ENCODE measurements at places on chromosomes 1 and 21. TPM values are rescaled to one million over a fixed set of nuclear protein-coding genes. Genes with fewer than 3 reads are reported as not detected.

- no peaks in the 10 kb centered on the region for H3K4me1 ChIP-seq
- H3K4me3 ChIP-seq = no peak overlapping the region
- no peak overlapping the region for H3K27ac ChIP-seq
- H3K36me3 ChIP-seq = no peaks in the 10 kb centered on the region
These were observed 369.5 kb upstream of the LYPLAL1 start for GRCh38 chr1:218804014-218804785.

GRCh38 chr1:29388170-29388569, 151.8 kb downstream of the PTPRU start:
- no peak overlapping the region for H3K27ac ChIP-seq
- no peaks in the 10 kb centered on the region for H3K36me3 ChIP-seq
- H3K4me1 ChIP-seq = no peaks in the 10 kb centered on the region
- peaks cover 25% of the 10 kb centered on the region for H3K27me3 ChIP-seq

DNA sequence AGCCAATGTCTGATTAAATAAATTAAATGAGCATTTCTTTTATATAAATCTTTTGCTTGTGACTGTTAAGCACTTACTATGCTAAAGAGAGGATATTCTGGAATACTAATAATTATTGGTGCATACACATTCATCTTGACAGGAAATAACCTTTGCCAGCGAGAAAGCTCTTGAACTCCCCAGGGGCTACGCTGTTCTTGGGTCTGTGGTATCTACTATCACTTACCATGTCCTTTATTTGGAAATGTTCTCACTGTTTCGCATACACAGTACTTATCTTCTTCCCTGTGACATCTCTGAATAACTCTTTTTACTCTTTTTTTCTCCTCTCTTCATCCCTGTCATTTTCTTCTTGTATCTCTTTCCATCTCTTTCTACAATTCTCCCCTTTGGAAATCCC, 178.7 kb downstream of the GABPA start:
- H3K27ac ChIP-seq = no peak overlapping the region
- no peak overlapping the region for H3K4me3 ChIP-seq
- DNase-seq = no peak
- peaks cover 12% of the 10 kb centered on the region for H3K4me1 ChIP-seq
- H3K27me3 ChIP-seq = no peaks in the 10 kb centered on the region

DNA sequence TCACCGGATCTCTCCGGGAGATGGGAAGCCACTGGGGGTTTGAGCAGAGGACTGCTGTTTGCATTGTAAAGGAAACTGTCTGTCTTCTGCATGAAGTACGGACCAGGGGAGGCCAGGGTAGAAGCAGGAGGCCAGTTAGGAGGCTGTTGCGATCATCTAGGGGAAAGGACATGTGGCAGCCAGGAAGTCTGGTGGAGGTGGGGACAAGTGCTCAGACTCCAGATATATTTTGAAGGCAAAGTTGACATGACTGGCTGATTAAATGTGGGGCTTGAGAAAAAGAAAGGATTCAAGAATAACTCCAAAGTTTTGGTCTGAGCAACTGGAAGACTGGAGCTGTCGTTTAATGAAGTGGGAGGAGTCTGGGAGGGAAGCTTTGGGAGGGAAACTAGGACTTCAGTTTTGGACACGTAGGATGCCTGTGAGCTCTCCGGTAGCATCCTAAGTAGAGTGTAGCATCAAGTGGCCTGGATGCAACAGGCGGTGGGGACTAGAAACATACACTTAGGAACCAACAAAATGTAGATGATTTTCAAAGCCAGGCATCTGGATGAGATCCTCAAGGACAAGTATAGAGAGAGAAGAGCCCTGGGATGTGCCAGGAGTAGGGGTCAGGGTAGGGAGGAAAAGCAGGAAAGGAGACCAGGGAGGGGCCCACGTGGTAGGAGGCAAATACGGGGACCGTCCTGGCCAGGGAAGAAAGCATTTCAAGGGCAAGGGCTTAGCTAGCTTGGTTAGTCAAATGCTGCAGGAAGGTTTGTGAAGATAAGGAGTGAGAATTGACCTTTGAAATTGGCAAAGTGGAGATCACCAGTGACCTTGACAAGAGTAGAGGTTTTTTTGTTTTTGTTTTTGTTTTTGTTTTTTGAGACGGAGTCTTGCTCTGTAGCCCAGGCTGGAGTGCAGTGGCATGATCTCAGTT, 3.7 kb upstream of the C1orf210 start:
- no peaks in the 10 kb centered on the region for H3K36me3 ChIP-seq
- no peak for DNase-seq
- no peak overlapping the region for H3K27ac ChIP-seq
- H3K4me1 ChIP-seq = peaks cover 11% of the 10 kb centered on the region
- H3K4me3 ChIP-seq = no peak overlapping the region
- no peaks in the 10 kb centered on the region for H3K27me3 ChIP-seq

GRCh38 chr1:239322369-239322768, 64.0 kb upstream of the CHRM3 start:
- no peak for DNase-seq
- H3K4me3 ChIP-seq = no peak overlapping the region
- no peaks in the 10 kb centered on the region for H3K4me1 ChIP-seq
- no peaks in the 10 kb centered on the region for H3K27me3 ChIP-seq
- H3K36me3 ChIP-seq = no peaks in the 10 kb centered on the region

DNA sequence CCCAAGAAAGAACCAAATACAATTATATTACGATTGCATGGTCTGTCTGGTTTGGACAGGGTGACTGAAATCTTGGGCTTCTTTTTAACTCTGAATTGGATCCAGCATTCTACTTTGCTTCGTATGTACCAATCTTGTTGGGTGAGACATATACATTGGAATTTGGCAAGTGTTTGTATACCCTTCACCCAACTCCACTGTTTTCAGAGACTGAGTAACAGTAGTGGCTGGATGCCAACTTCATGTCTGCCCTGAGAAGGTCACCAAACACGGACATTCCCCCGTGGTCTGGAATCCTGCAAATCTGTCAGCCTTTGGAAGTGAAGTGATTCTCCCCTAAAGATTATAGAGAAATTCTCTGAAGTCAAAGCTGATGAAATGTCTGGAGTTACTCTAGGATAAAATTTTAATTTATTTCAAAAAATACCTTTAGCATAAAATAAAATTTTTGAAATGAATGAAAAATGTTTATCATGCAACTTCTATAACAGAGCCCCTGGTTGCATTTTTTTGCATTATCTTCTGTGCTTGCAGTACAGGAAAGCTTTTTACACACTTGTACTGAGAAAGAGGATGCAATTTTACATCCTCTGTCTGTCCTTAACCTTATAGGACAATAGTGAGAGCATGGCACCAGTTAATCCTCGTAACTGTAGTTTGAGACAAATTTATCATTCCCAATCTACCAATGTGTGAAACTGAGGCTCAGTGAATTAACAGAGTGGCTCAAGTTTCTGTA, 201.8 kb downstream of the DISC1 start:
- H3K27me3 ChIP-seq = no peaks in the 10 kb centered on the region
- H3K4me3 ChIP-seq = no peak overlapping the region
- H3K36me3 ChIP-seq = no peaks in the 10 kb centered on the region
- no peak for DNase-seq
- no peaks in the 10 kb centered on the region for H3K4me1 ChIP-seq
- no peak overlapping the region for H3K27ac ChIP-seq

- no peaks in the 10 kb centered on the region for H3K36me3 ChIP-seq
- H3K27ac ChIP-seq = no peak overlapping the region
- H3K27me3 ChIP-seq = no peaks in the 10 kb centered on the region
- no peak for DNase-seq
- H3K4me3 ChIP-seq = no peak overlapping the region
These were observed 1.9 kb upstream of the ZFYVE9 start for GRCh38 chr1:52139817-52140540.

DNA sequence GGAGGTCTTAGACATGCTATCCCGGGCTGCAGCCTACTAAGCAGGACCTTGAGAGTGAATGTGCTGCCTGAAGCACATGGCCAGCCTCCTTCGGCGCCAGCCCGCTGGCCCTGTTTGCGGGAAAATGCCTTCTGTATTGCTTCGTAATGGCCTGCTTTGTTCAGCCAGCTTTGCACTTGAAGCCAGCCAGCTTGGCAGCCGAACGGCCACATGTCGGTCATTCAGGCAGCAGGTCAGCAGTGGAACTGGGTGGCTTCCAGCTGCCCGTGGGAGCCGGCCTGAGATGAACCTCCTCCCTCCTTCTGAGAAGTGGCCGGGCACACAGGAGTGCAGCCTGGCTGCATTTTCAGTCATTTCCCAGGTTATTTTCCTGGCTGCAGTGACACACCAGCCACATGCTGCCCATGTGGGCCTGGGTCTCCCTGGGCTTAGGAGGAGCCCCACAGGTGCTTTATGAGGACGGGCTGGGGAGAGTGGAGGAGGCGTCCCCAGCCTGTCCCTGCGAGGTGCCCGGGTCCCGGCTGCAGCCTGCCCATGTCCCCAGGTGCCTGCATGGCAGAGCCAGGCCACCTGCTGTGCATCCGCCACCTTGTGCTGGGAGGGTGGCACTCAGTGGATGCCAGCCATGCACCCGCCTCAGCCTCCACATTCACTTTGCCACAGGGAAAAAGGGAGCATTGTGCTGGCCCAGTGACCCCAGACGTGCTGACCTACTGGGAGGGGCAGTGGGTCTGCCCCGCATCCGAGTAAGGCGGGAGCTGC, 103.5 kb downstream of the SIK1 start:
- no peak for DNase-seq
- H3K27ac ChIP-seq = no peak overlapping the region
- H3K36me3 ChIP-seq = no peaks in the 10 kb centered on the region
- no peak overlapping the region for H3K4me3 ChIP-seq

GRCh38 chr21:42591170-42591869, 62.1 kb upstream of the PDE9A start:
- H3K4me1 ChIP-seq = peaks cover 8% of the 10 kb centered on the region
- H3K27ac ChIP-seq = no peak overlapping the region
- H3K27me3 ChIP-seq = no peaks in the 10 kb centered on the region
- no peak overlapping the region for H3K4me3 ChIP-seq

DNA sequence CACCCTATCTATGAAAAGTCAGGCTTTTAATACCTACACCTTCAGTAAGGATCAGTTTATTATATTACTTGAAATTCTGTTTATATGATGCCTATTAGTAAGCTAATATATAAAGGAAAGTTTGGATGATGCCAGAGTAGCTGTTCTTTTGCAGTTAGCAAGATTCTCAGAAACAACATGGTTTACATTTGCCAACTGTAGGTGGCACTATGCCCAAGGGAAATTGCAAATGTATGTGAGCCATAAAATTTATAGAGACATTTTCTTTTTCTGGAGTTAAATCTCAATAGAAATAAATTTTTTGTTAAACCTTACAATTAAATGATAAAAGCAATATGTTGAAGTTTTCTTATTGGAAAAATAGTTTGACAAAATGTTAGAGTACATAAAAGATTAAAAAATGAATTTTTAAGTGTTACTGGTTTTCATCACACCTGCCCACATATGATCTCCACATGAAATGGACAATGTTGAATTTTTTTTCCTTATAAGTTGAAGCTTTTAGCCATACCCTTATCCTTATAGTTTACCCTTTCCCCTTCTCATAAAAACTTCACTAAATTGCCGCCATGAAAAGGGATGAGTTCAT, 32.1 kb upstream of the EPHX4 start:
- no peak overlapping the region for H3K4me3 ChIP-seq
- no peak overlapping the region for H3K27ac ChIP-seq
- DNase-seq = peak; percentile 21
- H3K4me1 ChIP-seq = no peaks in the 10 kb centered on the region
- no peaks in the 10 kb centered on the region for H3K27me3 ChIP-seq

GRCh38 chr1:214524824-214525223, 26.6 kb downstream of the PTPN14 start:
- H3K36me3 ChIP-seq = no peaks in the 10 kb centered on the region
- DNase-seq = no peak
- no peak overlapping the region for H3K4me3 ChIP-seq
- no peaks in the 10 kb centered on the region for H3K27me3 ChIP-seq
- no peak overlapping the region for H3K27ac ChIP-seq
- no peaks in the 10 kb centered on the region for H3K4me1 ChIP-seq

DNA sequence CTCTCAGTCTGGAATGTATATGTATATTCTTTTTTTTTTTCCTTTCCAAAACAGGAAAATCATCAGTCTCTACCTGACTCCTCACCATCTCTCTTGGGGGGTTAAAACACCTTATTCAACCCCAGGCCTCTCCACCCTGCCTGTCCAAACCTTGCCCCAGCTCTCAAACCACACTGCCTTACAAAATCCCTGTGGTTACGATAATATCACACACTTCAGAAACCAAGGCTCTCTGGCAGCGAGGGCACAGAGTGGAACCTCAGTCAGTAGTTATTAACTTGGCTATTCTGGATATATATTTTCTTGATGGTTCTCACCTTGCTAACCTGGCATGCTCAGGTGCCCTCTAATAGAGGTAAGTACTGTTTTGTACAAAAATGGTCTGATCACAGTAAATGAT, 24.7 kb downstream of the KIAA0040 start:
- no peak for DNase-seq
- no peak overlapping the region for H3K27ac ChIP-seq
- no peaks in the 10 kb centered on the region for H3K36me3 ChIP-seq
- no peaks in the 10 kb centered on the region for H3K4me1 ChIP-seq

DNA sequence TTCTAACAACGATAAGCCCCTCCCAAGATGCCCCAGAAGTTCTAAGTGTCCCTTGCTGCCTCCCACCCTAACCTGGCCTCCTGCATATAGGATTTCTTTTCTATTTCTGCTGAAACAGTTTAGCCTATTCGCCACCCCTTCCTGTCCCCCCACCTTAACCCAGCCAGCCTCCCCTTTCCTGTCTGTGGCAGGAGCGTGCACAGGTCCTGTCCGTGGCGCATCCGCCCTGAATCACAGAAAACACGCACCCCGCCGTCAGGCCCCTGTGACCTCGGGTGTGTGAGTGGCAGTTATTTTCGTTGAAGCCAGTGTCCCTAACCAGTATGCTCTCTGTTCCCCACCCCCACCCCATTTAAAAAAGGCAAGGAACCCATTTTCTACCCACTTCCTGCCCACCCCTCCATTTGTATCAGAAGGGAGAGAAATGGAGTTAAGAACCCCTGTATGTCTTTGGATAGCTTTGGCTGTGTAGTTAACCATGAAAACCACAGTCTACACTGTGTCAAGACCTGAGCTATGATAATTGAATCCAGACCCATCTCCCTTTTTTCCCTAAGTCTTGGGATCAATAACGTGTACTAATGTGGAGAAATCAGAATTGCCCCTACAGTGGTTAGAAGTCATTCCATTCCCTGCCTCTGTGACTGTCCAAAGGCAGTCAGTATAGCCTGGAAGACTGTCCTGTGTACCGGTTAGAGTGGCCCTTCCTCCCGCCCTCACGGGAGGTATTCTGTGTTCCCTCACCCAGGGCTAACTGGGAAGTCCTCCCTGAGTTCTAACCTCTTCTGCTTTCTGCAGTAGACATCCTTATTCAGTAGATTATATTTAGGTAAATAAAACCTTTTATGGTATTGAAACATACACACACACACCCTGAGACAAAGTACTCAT, 1.8 kb downstream of the PLEKHO1 start:
- H3K27ac ChIP-seq = peak overlapping the region; percentile 92
- H3K4me1 ChIP-seq = peaks cover 32% of the 10 kb centered on the region
- H3K36me3 ChIP-seq = peaks cover 10% of the 10 kb centered on the region
- H3K27me3 ChIP-seq = peaks cover 26% of the 10 kb centered on the region

Gene ANGPTL3
- total RNA-seq = not detected

Gene ETV3L
- total RNA-seq = not detected

Gene ELF3
- total RNA-seq = 581 TPM

Gene SH2D5
- total RNA-seq = not detected

Gene ERMAP
- total RNA-seq = 15.6 TPM

Gene SLC44A3
- total RNA-seq = 58.7 TPM

Gene SH3GLB1
- total RNA-seq = 75.1 TPM

Gene TMED5
- 16.7 TPM for total RNA-seq
